ENCODE measurements at places on chromosomes 2 and 18.

- DNase-seq = no peak
These were observed 47.1 kb downstream of the MREG start for GRCh38 chr2:215966274-215966673.

DNA sequence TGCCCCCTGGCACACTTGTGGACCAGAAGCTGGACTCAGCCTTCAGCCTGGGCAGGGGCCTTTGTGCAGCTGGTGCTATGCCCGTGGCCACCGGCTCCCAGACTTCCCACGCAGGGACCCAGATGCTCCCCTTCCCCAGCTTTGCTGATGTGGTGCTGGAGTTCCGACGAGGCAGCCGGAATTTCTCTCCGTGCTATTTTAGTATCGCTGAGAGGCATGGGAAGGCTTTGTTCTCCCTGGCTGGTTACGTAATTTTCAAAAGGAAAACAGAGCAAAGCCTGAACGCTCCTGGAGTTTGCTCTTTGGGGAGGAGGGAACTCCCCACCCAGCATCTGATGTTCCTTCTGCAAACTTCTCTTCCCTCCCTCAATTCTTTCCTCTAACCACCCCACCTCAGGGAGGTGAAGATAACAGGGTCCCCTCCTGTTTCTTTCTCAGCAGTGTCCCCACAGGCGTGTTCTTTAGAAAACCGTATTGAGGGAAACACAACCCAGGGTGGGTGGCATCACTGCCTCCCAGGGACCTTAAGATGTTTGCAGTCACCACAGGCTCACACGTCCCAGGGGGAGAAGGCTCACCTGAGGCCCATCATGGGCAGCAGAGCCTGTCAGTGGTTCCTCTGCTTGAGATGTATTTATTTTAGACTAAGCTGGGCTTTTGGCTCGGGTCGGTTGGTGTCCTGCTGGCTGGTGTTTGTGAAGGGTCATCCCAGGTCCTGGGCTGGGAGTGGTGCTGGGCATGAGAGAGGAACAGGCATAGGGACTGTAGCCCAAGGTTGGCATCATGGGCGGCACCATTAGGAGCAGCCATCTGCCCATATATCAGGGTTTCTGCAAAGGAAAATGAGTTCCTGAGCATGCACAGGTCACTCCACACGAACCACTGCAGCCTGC lies 95.0 kb downstream of the MAPK4 start:
- no peak for DNase-seq

DNA sequence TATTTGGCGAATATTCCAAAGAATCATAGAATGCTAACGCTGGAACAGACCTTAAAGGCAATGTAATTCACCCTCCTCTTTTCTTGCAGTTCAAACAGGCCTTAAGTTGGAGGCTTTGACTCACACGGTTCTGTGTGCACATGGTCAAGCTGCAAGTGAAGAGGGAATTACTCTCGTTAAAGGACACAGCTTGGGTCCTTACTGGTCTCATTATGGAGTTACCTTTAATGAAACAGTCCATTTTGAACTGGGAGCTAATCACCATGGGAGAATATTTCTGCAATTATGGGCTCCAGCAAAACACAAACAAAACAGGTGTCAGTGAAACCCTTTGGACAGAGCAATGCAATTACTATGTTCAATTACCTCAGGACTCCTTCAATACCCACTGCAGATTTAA lies 135.5 kb downstream of the GAREM1 start:
- no peak for DNase-seq

- no peak for DNase-seq
These were observed 70.8 kb downstream of the DDX18 start for GRCh38 chr2:117885308-117885707.

GRCh38 chr18:2207294-2207693 lies 364.0 kb downstream of the METTL4 start:
- DNase-seq = no peak

DNA sequence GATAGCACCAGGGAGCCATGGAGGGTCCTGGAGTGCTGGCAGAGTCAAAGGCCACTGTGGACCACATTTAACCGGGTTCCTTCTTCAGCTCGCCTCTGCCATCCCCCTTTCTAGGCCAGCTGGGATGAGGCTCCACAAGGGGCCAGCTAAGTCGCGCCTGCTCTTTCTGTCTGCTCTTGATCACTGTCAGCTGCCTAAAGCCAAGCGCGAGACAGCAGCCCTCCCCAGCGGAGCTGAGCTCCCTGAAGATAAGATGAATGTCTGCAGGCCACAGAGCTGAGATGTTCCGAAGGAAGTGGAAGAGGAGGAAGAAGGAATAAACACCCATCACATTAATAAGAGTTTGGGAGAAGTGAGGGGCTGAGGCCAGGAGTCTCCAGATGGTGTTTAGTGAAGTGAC lies 99.6 kb downstream of the CELF4 start:
- DNase-seq = no peak
